ENCODE measurements at places on chromosomes 5 and 9. TPM values are rescaled to one million over a fixed set of nuclear protein-coding genes. Genes with fewer than 3 reads are reported as not detected.

Gene GMCL2
- not detected for total RNA-seq

Gene PCDHAC2
- 0.13 TPM for total RNA-seq

Gene FOXD4L5
- total RNA-seq = under 0.01 TPM

Gene NFIB
- 147 TPM for total RNA-seq

Gene LRRC70
- total RNA-seq = 43.4 TPM

Gene C5orf52
- not detected for total RNA-seq

GRCh38 chr5:108003178-108003577, 332.4 kb upstream of the EFNA5 start:
- peak; percentile 52 for DNase-seq

DNA sequence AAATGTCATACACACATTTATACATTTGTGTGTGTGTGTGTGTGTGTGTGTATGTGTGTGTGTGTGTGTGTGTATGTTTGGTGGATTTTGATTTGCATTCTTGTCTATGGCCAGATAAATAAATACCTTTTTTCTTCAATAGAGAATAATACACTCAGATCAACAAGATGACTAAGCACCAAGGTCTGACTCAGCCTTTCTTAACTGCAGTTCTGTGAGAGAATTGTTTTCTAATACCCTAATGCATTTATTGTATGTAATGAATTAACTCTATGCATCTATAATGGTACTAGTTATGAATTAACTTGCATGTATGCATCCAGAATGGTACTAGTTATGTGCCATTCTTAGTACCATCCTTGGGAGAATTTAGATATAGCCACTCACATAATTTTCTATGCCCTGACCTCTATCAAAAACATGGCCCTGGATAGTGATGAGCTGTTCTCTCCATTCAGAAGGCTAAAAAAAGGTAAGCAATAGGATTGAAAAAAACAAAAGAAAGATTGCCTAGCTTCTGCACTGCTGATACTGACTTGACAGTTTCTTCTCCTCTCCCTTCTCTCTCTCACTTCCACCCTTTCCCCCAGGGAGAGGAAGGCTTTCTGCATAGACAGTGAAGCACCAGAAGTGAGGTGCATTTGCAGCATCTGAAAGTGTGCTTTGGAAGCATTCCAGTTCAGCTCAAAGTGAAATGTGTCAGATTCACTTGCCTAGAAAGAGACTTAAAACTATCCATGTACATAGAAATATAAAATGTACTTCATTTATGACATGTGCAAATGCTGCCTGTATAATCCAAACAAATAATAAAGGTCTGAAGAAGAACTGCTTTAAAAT, 55.1 kb upstream of the CCDC112 start:
- DNase-seq = no peak

GRCh38 chr5:393846-394275, 49.1 kb upstream of the EXOC3 start:
- no peak for DNase-seq

- no peak for DNase-seq
Observed at GRCh38 chr5:153981905-153982605, 56.7 kb downstream of the FAM114A2 start.

- no peak for DNase-seq
Observed at GRCh38 chr9:115640887-115641286, 512.7 kb upstream of the PAPPA start.

GRCh38 chr5:141349917-141350619, at the start of gene PCDHGB1:
Gene PCDHGB1 (plus strand): TSS chr5:141350099. CDS start chr5:141350261, 162 bp downstream.
- peak; percentile 42 for DNase-seq

GRCh38 chr5:167982-168660, 23.2 kb upstream of the LRRC14B start:
- DNase-seq = no peak

DNA sequence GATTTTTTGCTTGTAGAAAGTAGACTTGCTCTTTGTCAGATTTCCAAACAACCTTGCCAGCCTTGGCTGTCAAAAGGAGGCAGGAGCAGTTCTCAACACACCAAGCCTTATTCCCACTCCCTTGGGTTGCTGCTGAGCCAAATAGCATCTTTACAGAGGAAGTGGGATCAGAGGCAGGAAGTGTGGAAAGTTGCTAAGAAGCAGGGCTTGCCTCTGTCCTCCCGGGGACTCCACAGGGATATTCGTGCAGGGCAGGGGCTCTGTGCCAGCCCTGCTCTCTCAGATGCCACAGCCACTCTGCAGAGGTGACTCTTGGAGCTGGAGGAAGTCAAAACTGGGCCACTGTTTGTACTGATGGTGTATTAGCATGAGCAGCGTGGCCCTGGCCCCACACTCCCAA, 24.3 kb downstream of the PTPDC1 start:
- DNase-seq = no peak

- DNase-seq = no peak
Observed at GRCh38 chr9:75418518-75418917, 330.2 kb downstream of the OSTF1 start.

DNA sequence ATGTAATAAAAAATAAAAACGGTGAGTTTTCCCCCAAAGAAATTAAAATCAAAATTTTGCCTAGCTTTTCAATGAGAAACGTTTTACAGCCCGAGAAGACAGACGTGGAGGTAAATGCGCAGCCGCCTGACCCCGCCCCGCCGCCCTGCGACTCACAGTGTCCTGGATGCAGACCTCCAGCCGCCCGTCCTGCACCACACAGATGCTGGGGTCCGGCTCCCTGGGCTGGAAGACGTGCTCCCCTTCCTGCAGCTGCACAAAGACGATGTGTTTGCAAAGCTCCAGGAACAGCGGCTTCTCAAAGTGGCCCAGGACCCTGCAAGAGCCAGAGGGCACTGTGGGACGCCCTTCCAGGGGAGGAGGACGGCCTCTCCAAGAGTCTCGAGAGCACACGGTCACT, 7.7 kb downstream of the PNPLA7 start:
- no peak for DNase-seq

- DNase-seq = no peak
Observed at GRCh38 chr9:5336688-5337087, 3.0 kb downstream of the RLN1 start.

DNA sequence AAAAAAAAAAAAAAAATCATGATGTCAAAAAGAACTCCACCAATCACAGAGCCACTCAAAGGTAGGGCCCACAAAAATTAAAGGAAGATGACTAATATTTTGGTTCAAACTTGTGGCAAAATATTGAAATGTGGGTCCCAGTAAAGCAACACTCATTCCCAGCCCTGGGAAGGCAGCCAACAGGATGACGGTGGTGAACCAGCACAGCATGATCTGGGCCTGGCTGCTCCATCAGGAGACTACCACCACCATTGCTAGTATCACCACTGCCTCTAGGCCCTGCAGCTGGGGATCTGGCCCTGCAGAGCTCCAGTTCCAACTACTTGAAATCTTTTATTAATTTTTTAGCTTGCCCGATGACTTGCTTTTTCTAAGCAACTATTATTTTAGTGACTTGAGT, 206.8 kb upstream of the ITGA1 start:
- DNase-seq = peak; percentile 3
